ENCODE measurements at places on chromosomes 3 and 15. TPM values are rescaled to one million over a fixed set of nuclear protein-coding genes. Genes with fewer than 3 reads are reported as not detected.

The NPAP1 gene
- total RNA-seq: not detected

The FLNB gene
- 454 TPM for total RNA-seq

The FBXO40 gene
- not detected for total RNA-seq

The C3orf20 gene
- not detected for total RNA-seq

The GOLGA8J gene
- not detected for total RNA-seq

The SPTSSB gene
- not detected for total RNA-seq

The SMAD6 gene
- 25.5 TPM for total RNA-seq

The ASB14 gene
- total RNA-seq: 0.05 TPM

The STAB1 gene
- total RNA-seq: 1.1 TPM

The GOLGA6L4 gene
- total RNA-seq: 0.78 TPM

The KBTBD13 gene
- total RNA-seq: not detected

The MYZAP gene
- under 0.01 TPM for total RNA-seq
